ENCODE measurements at places on chromosomes 12 and 14. TPM values are rescaled to one million over a fixed set of nuclear protein-coding genes. Genes with fewer than 3 reads are reported as not detected.

Gene KLRC3
- total RNA-seq: not detected

Gene PCNX1
- total RNA-seq: 47.4 TPM

Gene KIF26A
- not detected for total RNA-seq

Gene STON2
- total RNA-seq: 3.3 TPM

Gene KRT75
- total RNA-seq: not detected

Gene SYNDIG1L
- not detected for total RNA-seq

Gene RNASE1
- total RNA-seq: 1.7 TPM

Gene MYH6
- total RNA-seq: not detected

Gene COCH
- not detected for total RNA-seq

Gene NELL2
- 4.6 TPM for total RNA-seq

Gene MDGA2
- total RNA-seq: not detected

Gene KLRG1
- total RNA-seq: not detected

Gene GNB3
- total RNA-seq: 3.4 TPM

Gene RAD51AP1
- 2.9 TPM for total RNA-seq

Gene APOLD1
- total RNA-seq: 9.2 TPM

Gene FOXN4
- total RNA-seq: not detected

Gene GYS2
- total RNA-seq: not detected

Gene AVPR1A
- 0.41 TPM for total RNA-seq

Gene PLEKHG3
- total RNA-seq: 8.2 TPM

Gene ASCL1
- total RNA-seq: not detected

Gene RHOJ
- 7.4 TPM for total RNA-seq

Gene SLC16A7
- total RNA-seq: 38.2 TPM

Gene GPD1
- total RNA-seq: 0.36 TPM

Gene FOXM1
- 19.3 TPM for total RNA-seq

Gene RFX4
- not detected for total RNA-seq
